NCI-H1417 treated with DMSO at 0.1 percent for 48 hours (cell line): ENCODE measurements at places on chromosomes 11 and 22.

DNA sequence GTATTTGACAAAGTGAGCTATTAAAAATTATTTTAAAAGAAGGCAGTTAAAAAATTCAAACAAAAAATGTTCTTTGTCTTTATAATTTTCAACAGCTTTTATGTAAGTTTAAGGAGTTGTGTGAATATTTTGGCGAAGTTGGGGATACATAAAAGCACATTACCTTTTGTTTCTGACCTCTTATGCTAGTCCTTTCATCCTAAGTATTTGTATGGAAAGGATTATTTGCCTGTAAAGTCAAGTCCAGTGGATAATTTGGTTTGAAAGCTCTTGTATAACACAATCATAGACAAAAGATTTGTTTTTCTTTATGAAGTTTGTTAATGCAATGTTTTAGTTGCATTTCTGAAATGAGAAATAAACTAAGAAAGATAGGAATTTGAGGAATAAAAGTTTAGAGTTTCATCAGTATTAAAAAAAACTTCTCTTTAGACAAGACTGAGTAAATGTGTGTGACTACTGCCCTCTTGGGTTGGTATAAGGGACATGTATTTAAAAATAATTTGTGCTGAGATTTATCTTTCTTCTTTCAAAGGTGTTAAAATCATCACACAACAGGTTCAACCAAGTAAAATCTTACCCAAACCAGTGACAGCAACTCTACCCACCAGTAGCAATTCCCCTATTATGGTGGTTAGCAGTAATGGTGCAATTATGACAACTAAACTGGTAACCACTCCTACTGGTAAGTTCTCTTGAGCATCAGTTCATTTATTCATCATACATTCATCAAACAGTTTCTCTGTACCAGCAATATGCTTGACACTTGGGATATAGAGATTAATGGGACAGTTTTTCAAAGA is 68.2 kb downstream of the EMSY start:
- no peak for DNase-seq

DNA sequence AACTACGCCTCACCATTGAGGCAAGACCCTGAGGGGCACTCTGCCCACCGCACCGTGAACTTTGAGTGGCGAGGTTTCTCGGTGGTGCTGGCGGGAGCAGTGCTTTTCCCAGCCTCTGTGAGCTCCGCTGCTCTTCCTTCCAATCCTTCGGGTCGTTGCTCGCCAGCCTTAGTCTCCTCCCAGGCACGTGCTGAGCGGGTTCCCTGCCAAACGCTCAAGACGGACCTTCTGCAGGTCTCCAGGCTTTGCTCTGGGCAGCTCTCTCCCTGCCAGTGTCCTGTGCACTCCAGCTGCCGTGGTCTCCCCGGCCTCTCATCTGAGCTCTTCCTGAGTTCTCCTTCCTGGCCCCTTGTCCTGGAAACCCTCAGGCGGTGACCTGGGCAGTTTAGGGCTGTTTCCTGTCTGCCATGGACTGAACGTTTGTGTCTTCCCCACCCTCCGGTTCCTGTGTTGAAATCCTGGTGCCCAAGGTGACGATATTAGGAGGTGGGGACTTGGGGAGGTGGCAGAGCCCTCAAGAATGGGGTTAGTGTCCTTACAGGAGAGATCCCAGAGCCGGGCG is 11.2 kb upstream of the MUC6 start:
- DNase-seq = no peak

DNA sequence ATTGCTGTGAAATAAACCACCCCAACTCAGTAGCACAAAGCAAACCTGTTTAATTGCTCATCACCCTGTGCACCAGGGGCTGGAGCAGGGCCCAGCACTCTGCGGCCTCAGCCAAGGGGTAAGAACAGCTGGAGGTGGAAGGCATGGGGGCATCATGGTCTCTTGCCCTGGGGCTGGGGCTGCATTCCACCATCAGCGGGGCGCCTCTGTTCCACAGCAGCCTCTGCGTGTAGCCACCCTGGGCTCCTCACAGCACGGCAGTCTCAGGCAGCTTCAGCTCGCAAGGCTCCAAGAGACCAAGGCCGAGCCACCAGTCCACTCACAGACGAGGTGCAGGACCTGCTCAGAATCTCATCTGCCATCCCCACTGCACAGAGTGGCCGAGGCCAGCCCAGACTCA is 630.7 kb downstream of the TBC1D22A start:
- DNase-seq = no peak

GRCh38 chr22:40396882-40397281 is 26.5 kb downstream of the SGSM3 start:
- DNase-seq = peak; percentile 62

DNA sequence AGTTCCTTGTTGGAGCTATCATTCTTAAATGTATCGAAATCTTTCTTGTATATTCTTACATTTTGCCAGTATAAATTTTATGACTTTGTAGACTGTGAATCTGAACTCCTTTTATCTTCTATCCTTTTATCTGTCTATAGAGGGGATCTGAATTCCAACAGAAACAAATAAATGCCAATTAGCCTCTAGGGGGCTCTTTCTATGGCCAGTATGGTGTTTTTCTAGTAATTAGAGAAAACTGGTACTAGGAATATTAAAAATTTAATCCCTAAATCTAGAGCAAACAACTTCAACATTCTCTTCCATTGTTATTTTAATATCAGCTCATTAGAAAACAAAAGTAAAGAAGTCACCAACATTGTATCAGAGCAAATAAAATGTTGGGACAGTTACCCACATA is 21.5 kb upstream of the CAT start:
- DNase-seq = no peak

DNA sequence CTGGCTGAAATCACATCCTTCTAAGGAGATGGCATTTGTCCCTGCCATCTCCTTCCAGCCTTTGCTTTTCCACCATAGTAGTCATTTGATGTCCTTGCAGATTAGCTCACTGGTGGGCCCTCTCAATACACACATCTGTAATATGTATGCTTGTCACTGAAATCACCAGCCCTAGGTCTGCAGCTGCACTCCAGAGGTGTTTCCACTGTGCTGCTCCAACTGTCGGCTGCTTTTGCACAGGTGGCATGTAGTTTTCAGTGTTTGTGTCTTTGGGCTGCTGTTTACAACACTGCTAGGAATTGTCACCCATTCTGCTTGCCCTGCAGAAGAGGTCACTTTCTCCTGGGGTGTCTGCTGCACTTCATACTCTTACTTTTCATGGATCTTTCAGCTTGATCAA is 69.0 kb upstream of the GRAMD1B start:
- DNase-seq = no peak

- DNase-seq = no peak
Measured at GRCh38 chr11:439315-440064, 2.3 kb downstream of the ANO9 start.

- DNase-seq = no peak
Measured at GRCh38 chr11:128687321-128687720, 6.6 kb upstream of the FLI1 start.

GRCh38 chr11:128726458-128727139 is 32.7 kb downstream of the FLI1 start:
- no peak for DNase-seq

- no peak for DNase-seq
Measured at GRCh38 chr11:2725368-2726300, 25.8 kb upstream of the KCNQ1OT1 start.

GRCh38 chr11:122714004-122714403 is 58.5 kb downstream of the UBASH3B start:
- no peak for DNase-seq

DNA sequence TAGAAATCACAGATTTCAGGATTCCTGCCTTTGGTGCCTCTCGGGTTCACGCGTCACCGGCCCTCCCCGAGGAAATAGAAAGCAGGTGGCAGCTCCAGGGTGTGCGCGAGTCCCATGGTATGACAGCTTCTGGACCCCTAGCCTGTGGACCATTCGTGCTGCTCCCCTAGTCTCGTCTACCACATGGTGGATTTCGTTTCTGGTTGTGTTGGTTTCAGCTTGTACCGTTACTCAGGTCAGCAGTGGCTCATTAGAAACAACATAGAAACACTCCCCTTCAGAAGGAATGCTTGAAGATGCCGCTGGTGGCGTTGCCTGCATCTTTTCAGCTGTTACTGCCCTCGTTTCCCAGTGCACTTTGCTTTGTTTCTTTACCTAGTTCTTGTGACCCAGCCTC is 700 bp downstream of the TTC17 start:
- no peak for DNase-seq

DNA sequence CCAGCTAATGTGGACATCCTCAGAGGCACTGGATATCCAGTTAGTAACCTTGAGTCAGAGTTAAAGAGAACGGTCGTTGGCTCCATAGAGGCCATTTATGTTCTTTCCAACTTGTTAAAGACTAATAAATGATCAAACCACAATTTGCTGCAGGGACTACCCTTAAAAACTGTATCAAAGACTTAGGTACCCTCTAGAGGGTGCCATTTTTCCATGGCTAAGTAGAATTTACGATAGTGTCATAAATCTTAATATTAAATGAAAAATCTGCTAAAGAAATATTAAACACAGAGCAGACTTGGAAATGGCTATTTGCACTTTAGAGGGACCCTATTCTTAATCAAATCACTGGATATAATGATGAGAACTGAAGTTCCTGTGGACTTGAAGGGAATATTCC is 685.2 kb upstream of the CHORDC1 start:
- DNase-seq = no peak
